Activated CD8-positive, alpha-beta T cell treated with anti-CD3 and anti-CD28 coated beads for 36 hours (primary cell): ENCODE measurements at places on chromosomes 13 and 19. TPM values are rescaled to one million over a fixed set of nuclear protein-coding genes. Genes with fewer than 3 reads are reported as not detected.

GRCh38 chr13:29771247-29771646 is 79.2 kb downstream of the UBL3 start:
- DNase-seq = no peak

GRCh38 chr19:29806098-29806866 is 5.5 kb upstream of the CCNE1 start:
- DNase-seq = peak; percentile 11

DNA sequence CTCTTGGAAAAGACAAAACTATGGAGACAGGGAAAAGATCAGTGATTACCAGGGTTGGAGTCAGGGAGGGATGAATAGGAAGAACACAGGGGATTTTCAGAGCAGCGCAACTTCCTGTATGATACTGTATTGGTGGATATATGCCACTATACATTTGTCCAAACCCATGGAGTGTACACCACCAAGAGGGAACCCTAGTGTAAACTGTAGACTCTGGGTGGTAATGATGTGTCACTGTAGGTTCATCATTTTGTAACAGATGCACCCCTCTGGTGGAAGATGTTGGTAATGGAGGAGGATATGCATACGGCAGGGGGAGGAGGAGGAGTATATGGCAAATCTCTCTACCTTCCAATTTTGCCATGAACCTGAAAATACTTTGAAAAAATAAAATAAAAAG is 68.1 kb downstream of the UFM1 start:
- peak; percentile 12 for DNase-seq

- no peak for DNase-seq
These were observed 24.3 kb downstream of the PEPD start for GRCh38 chr19:33497131-33497777.

DNA sequence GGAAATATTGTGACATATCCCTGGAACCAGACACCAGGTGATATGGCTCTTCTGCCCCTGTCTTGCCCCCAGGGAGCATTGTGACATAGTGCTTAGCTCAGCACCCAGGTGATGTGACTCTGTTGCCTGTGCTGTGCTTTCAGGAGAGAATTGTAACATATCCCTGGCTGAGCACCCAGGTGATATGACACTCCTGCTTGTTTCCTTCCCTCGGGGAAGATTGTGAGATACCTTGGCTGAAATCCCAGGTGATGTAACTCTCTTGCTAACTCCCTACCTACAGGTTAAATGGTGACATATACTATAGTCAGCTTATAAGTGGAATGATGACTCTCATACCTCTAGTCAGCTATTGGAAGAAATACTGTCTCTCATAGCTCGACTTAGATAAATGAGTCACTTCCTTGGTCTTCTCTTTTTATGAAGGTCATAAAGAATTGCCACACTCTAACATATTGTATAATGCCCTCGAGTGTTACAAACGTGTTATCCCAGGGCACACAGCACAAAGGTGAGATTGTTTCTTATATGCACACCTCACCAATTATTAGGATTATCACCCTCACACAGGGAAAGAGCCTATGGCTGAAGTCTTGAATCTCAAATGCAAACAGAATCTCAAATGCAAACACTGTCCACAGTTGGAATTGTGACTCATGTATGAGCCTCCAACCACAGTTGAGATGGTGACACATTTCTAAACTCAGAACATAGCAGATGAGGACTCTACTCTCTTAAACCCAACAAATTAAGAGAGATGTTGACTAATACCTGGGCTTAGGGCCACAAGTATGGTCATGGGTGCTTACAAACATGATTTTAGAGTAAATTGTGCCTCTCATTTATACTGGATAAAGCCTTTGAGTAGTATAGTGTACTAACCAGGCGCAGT is 32.7 kb upstream of the ZNF254 start:
- DNase-seq = peak; percentile 53

- no peak for DNase-seq
These were observed 18.1 kb downstream of the DGKH start for GRCh38 chr13:42066542-42066941.

GRCh38 chr13:110380359-110381028 is 73.4 kb downstream of the COL4A2 start:
- DNase-seq = no peak

DNA sequence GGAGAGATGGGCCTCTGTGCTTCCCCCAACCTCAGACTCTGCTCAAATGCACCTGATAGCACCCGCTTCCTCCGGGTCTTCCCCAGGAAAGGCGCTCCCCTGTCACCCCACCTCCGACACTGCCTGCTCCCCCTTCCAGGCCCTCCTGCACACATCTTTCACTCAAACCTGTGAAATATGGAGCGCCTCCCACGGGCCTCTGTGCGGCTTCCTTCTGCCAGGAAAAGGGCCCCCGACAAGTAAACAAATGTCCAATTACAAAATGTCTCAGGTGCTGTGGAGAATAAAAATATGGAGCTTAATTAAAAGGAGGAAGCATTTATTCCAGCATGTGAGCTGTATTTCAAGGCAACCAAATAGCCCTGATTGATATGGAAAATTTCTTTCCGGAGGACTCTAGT is 15.6 kb upstream of the CCNE1 start:
- DNase-seq = no peak

- DNase-seq = peak; percentile 95
These were observed at the start of gene ARRDC2 for GRCh38 chr19:18007917-18008673. ARRDC2 (plus strand) TSS chr19:18008170; CDS start chr19:18008311, 141 bp downstream.

- no peak for DNase-seq
These were observed 20.0 kb downstream of the ZNF780B start for GRCh38 chr19:40035996-40036395.

GRCh38 chr19:5358173-5358800 is 17.7 kb upstream of the PTPRS start:
- no peak for DNase-seq

DNA sequence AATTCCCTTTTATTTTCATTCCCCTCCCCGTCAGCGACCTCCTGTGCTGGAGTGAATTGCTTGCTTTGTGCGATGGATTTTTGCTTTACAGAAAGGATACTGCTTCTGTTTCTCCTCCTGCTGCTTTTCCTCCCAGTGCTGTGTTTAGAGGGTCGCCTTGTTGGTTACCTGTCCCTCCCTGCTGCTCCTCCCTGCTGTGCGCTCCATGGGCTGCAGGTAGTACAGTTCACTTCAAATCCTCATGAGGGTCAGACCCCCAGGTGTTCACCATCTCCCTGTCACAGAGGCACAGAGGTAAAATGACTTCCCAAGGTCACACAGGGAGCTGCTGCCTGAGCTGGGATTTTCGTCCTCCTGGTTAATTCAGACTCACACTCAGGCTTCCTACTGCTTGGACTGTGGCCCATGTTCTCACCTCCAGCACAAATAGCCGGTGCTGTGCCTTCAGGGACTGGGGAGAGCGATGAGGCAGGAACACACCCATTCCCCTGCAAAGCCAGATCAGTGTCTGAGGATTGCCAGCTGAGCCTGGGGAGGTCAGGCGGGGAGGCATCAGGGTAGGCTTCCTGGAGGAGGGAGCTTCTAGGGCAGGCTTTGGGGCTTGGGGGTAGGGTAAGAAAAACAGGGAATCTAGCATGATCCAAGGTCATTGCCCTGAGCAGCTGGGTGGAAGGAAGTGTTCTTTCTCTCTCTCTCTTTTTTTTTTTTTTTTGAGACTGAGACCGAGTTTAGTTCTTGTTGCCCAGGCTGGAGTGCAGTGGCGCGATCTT is 14.4 kb downstream of the BICRA start:
- DNase-seq = no peak

GRCh38 chr19:39927524-39928356 is 6.7 kb downstream of the FCGBP start:
- DNase-seq = no peak

DNA sequence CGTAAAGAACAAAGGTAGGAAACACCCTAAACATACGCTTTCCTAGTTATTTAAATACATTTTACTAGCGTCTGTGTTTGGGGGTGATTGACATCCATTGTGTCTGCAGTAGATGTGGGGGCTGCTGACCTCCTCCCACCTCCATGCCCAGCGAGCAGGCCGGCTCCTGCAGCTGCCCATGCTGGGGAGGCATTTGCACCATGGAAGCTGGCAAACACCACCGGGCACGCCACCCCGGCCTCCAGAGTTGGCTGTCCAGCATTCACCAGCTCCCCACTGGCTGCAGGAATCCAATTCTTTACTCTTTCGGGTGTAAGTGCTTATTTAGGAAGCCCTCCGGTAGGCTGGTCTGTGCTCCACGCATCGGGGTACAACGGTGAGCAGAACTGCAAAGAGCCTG is 115.4 kb upstream of the USP29 start:
- DNase-seq = no peak

DNA sequence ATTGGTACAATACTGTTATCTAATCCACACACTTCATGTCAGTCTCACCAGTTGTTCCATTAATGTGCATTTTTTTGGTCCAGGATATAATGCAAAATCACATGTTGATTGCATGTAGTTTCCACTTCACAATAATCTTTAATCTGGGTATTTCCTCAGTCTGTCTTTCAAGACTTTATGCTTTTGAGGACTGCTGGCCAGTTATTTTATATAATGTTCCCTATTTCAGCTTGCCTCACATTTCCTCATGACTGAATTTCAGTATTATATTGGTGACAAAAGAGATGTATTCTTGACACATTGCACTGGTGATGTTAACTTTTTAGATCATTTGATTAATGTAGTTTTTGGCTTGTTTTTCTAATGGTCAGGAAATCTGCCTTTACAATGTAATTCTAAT is 368.3 kb downstream of the IRS2 start:
- no peak for DNase-seq

DNA sequence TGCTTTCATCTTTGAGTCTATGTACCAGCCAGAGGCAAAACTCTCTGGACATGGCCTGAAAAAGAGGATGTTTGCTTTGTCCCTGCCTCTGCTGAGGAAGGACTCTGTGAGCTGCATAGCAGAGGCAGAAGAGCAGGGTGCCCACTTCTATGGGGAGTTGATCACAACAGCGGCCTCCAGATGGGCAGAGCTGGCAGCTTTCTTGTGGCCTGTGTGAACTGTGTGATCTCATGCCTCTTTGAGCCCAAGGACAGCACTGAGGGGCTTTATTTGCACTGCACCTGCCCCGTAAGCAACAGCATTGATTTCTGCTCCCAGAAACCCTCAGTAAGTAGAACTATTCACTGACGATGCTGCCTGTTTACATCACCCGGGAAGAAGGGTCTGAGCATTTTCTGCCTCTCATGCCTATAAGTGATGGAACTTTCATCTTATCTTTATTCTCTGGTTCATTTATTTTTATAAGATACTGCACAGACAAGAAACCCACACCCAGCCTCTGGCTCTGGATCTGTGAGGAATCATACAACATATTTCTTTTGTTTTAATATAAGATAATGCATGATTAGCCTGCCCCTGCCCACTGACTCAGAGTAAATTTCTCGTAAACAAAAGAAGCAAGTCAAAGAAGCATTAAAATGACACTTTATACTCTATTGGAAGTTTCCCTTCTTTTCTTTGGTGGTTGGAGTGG is 244.2 kb upstream of the SOX21 start:
- no peak for DNase-seq

GRCh38 chr19:5694956-5695648 is 5.0 kb downstream of the RPL36 start:
- no peak for DNase-seq

- peak; percentile 52 for DNase-seq
These were observed 575 bp downstream of the CARM1 start for GRCh38 chr19:10871711-10872545.

- DNase-seq = peak; percentile 74
These were observed 20.4 kb downstream of the LMTK3 start for GRCh38 chr19:48490981-48491792.

- DNase-seq = peak; percentile 79
These were observed 933 bp downstream of the TFPT start for GRCh38 chr19:54114340-54115108.

- no peak for DNase-seq
These were observed 69.1 kb downstream of the FLT1 start for GRCh38 chr13:28425793-28426192.

- peak; percentile 89 for DNase-seq
These were observed 13.1 kb downstream of the TJP3 start for GRCh38 chr19:3721131-3721886.

DNA sequence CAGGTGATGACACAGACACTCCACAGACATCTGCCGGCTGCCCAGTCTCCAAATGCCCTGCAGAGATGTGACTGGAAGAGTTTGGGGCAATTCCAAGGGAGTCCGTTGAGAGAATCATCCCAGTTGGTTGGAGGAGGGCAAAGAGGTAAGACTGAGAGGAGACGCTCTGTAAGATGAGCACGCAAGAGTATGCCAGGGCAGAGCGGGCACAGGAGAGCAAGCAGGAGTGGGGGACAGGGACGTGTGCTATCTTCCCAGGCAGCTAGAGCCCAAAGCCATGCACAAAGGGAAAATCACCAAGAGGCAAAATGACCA is 156.3 kb upstream of the TSHZ3 start:
- DNase-seq = no peak

DNA sequence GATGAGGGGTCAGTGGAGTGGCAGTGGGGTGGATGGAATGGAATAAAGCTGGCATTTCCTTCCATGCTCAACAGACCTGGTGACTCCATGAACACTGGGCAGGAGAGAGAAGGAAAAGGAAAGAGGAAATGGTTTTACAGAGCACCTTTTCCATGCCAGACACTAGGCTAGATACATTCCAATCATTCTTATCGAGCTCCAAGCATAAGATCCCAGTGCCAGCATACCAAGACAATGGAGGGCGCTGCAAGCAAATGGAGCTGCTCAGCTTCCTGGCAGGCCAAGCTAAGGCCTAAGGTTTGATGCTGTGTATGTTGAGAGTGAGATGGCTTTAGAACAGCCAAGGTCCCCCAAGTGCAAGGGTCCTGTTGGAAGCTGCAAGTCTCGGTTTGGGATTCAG is 113.2 kb downstream of the HSPH1 start:
- no peak for DNase-seq

DNA sequence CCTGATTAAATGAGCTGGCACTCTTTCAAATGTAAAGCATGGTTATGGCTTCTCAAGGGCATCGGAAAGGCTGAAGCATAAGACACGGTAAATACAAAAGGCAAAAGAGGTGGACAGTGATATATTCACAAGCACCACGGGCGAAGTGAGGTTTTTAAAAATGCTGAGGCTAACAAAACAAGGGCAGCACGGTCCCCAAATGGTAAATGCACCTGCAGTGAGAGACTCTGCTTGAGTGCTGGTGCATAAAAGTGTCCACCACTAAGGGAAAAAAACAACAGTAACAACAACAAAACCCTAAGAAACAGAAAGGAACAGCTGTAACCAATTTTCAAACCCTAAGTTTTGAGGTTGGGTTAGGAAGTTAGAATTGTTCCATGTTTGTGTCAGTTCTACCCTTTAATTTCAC is 234.9 kb downstream of the PCDH9 start:
- no peak for DNase-seq

GRCh38 chr19:17949956-17950309 is 17.0 kb upstream of the KCNN1 start:
- peak; percentile 25 for DNase-seq

DNA sequence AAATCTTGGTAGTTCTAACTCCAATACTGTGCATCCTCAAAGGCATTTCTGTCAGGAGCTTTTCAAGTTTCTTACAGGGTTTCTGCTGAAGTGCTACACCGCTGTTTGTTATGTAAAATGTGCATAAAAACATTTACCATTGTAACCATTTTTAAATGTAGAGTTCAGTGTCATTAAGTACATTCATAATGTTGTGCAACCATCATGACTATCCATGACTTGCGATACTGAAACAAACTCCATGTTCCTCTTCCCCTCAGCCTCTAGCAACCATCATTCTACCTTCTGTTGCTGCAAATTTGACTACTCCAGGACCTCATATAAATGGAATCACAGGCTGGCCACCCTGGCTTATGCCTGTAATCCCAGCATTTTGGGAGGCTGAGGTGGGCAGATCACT is 14.4 kb upstream of the SLC25A42 start:
- no peak for DNase-seq

The TMEM150B gene
- total RNA-seq = not detected

The ZNF83 gene
- 31.1 TPM for total RNA-seq

The LGALS7 gene
- total RNA-seq = not detected

The CALR3 gene
- not detected for total RNA-seq

The PRRG2 gene
- total RNA-seq = 1.5 TPM

The IGFL3 gene
- not detected for total RNA-seq

The LRRC25 gene
- total RNA-seq = not detected
